GM19239 (cell line): ENCODE measurements at places on chromosomes 2 and 18.

GRCh38 chr2:44965684-44966083 lies 24.2 kb downstream of the SIX3 start:
- DNase-seq: no peak

GRCh38 chr2:108215794-108216211 lies 24.0 kb upstream of the SULT1C3 start:
- no peak for DNase-seq

GRCh38 chr2:162021516-162022058 lies 52.4 kb downstream of the DPP4 start:
- no peak for DNase-seq

GRCh38 chr2:143300536-143300935 lies 171.3 kb downstream of the ARHGAP15 start:
- DNase-seq: no peak

DNA sequence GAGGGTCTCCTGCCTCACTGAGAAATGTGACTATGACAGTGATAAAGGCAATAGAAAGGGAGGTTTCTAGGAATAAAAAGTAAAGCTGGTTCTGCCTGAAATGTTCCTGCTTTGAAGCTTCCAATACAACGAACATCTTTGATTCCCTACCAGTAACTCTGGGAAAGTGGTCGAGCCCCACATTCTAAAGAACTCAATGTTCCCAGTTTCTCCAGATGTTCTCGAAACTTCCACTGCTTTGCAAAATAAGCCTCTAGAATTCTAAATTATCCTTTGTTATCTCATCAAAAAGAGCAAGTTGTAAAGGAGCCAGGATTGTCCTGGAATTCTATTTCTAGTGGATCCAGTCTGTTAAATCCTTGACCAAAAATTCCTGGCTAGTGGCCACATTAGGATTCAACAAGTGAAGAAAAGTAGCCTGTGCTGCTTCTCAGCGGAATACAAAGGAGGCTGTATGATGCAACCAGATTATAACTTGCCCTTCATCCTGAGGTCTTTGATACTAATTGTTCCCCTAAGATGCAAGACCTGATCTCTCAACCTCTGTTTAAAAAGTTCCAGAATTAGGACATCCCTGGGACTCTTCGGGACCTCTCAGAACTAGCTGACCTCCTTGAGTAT lies 8.4 kb downstream of the SCN7A start:
- no peak for DNase-seq

DNA sequence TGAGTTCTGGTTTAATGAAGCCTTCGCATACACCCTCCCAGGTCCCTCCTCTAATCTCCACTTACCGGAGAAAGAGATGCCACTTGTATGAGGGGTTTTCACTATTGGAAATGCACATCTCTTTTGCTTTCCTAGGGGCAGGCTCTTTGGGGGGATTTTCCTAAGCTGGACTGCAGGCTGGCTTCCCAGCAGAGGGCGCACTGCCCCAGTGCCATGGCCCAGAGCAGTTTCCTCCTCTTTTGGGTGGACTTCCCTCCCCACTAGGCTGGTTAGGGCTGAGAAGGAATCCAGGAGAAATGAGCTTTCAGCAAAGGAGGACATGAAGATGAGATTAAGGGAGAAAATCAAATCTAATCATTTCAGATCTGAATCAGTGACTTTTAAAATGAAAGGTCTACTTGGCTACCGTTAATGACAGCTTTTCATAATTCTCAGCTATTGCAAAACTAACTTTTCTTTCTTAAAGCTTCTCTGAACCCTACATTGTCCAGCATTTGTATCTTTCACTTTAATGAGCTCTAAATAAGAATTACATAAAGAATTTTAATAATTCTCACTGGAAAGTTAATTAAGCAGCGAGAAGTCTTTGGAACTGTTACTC lies 784.1 kb upstream of the FANCL start:
- DNase-seq: peak; percentile 6

DNA sequence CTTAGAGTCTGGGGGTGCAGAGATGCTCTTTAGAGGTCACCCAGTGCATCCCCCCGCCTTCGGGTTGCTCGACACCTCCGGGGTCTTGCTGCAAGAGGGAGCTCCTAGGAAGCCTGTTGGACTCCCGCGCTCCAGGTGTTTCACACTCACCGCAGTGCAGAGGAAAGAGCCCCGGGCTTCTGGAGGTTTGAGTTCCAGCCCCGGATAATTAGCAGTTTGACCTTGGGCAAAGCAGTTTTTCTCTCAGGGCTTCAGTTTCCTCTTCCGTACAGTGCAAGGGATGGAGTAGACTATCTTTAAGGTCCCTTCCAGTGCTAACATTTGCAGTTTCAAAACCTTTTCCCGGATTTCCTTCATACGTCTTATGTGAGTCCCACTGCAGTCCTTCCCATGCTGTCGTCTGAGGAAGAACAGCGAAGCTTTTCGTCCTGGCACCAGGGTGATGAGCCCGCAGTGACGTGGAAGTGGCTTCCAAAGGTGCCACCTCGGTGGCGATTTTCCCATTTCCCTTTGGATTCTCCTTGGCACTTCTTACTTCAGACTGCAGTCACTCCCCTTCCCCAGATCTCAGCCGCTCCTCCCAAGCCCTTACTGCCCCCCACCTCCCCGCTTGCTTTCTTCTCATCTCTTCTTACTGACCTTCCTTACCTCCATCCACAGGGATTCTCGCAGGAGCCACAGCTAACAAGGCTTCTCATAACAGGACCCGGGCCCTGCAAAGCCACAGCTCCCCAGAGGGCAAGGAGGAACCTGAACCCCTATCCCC lies 585 bp downstream of the PNKD start:
- DNase-seq: no peak

DNA sequence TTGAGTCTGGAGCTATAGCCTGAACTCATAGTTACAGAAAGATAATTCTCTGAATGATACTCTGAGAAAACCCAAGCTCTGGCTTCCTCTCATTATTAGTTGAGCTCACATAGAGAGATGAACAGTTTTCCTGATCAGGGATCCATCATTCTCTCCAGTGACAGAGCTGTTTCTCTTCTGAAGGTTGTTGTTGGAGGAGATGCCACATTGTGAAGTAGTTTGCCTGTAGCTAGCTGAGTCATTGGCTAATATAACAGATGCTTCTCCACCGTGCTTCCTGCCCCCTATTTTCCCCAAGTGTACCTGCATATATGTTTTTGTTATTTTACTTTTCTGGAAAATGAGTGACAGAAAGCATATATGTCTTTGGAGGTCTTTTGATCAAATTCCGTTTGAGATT lies 64.6 kb downstream of the OSBPL6 start:
- no peak for DNase-seq

- DNase-seq: no peak
Measured at GRCh38 chr2:175003875-175004729, 1.1 kb downstream of the CHN1 start.

DNA sequence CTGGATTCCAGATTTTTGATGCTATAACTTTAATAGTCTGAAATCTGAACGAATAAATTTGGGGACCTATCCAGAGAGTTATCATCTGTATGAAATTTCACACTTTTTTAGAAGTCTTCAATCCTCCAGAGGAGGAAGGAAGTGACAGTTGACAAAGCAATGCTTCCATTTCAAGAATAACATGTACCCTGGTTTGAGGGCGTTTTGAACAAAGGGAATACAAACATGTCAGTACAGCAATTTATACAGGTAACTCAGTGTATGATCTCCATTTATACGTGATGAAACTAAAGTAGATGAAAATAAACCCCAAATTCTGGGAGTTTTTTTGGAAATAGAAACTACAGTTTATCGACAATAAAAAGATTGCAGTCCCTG lies 42.2 kb downstream of the CIB4 start:
- DNase-seq: no peak

DNA sequence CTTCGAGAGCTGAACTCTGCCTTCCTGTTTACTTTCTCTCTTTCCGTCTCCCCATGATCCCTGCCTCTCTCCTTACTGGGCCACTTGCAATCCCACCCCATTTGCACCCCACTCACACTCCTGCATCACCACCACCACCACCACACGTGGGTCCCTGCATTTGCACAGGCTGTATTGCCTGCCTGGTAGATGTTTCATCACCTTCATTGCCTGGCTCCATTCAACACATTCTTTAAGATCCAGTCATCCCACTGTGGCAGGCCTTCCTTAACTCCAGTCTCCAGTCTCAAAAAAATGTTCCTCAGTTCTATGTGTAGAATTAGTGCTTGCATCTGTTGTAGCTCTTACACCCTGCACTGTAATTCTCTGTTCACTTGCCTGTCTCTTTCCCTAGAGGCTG lies 13.9 kb downstream of the NOSTRIN start:
- DNase-seq: no peak

DNA sequence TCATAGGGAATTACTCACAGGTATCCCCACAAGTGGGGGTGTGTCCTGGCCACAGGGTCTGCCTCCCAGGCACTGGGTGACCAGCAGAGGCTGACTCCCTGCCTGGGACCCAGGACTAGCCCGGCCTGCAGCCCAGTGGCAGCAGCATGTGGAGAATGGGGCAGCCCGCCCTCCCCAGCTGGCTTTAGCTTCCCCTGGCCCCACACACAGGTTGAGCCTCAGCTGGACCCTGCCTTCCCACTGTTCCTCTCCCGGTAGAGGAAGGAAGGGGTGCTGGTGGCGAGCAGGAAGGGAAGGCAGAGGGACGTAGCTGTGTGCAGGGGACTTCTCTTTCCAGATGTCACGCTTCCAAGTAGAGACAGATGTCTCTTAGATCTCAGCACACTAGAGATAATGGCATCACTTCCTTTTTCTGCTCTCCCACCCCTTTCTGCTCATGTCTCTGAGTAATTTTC lies 51.4 kb downstream of the EMILIN2 start:
- DNase-seq: no peak

DNA sequence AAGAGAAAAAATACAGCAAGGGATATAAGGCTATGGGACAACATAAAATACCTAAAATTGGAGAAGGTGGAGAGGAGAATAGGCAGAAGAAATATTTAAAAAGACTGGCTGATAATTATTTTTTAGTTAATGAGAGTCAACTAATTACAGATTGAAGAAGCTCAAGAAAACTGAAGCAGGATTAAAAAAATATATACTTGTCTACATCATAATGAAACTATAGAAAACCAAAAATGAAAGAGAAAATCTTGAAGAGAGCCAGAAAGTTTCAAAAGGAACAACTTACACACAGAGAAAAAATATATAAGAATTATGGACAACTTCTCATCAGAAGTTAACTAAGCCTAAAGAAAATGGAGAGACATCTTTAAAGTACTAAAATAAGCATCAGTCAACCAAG lies 62.9 kb upstream of the APCDD1 start:
- DNase-seq: peak; percentile 15

GRCh38 chr2:66489436-66489835 lies 54.5 kb downstream of the MEIS1 start:
- DNase-seq: no peak

DNA sequence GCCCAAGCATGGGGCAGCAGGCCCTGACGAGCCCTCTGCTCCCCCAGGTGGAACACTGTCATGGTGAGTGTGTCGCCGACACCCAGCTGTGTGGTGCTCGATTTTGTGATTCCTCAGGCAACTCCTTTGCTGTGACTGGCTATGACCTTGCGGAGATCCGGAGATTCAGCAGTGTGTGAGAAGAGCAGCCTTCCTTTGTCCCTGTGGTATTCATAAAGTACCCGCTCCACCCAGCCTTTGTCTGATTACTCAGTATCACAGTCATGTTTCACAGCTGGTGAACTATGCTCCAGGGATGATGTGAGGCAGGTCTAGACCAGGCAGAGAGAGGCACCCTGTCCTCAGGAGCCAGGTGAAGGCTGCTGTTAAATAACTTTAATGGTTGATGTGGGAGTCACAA lies 4.0 kb downstream of the WDR54 start:
- no peak for DNase-seq

- no peak for DNase-seq
Measured at GRCh38 chr2:125398738-125399524, 1257.0 kb upstream of the GYPC start.

DNA sequence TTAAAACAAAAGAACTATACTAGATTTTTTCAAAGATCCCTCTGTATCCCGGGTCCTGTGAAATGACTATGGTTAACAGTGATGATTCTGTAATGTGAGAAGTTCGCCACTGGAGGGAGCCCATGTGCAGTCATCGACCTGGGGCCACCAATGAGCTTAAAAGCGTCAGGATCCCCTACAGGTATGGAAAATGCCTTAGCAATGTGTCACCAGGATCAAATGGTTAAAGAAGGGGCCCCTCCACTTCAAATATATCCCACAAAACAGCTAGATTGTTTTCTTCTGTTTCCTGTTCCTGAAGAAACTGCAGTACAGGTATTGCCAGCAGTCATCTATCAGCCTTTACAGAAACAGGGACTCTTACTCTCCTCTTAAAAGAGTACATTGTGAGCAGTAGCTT lies 15.3 kb downstream of the CHRNA1 start:
- no peak for DNase-seq

- no peak for DNase-seq
Measured at GRCh38 chr2:159755788-159756187, 42.2 kb downstream of the CD302 start.

GRCh38 chr2:80363330-80363729 lies 58.8 kb upstream of the LRRTM1 start:
- DNase-seq: no peak

GRCh38 chr2:71609958-71610357 lies 156.6 kb downstream of the DYSF start:
- no peak for DNase-seq

- DNase-seq: no peak
Measured at GRCh38 chr2:84441036-84441435, 18.0 kb downstream of the SUCLG1 start.

GRCh38 chr2:228767196-228767595 lies 503.9 kb downstream of the PID1 start:
- no peak for DNase-seq

DNA sequence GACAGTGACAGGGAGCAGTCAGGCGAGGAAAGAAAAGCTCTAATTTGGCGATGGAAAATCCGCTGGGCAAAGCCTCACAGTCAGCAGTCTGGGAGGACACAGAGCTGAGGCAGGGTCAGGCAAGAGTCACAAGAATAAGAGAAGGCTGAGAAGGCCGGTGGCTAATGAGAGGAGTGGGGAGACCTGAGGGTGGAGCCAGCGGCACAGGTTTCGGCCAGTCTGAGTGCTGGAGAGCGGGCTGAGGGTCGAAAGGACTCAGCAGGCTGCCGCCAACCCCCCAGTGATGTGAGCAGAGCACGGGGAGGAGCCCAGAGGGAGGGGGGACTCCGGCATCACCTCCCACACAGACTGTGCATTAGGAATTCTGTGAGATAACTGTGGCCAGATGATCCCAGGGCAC lies 500.6 kb upstream of the MYT1L start:
- no peak for DNase-seq

DNA sequence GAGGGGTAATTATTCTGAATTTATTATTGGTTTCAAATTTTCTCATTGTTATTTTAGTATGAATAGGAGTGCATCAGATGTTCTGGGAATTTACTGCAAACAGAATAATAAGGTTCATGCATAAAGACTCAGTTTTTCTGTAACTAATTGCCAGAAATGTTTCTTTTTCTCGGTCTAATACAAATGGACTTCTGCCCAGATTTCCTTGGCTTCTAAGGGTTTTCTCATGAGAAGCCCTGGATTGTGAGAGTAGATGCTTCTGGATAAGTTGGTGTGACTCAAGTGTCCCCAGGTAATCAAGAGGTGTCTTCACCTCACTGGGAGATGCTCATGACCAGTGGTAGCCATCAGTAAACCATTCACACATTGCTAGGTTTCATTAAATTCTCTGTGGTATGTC lies 78.5 kb downstream of the CCDC85A start:
- no peak for DNase-seq

- no peak for DNase-seq
Measured at GRCh38 chr18:62741118-62741566, 25.8 kb downstream of the PHLPP1 start.
